ENCODE measurements at places on chromosomes 7 and 10. TPM values are rescaled to one million over a fixed set of nuclear protein-coding genes. Genes with fewer than 3 reads are reported as not detected.
A peak's percentile ranks its signal among the peaks of the same experiment; 100 is the strongest.

- DNase-seq = peak; percentile 16
Observed at GRCh38 chr7:116357781-116358670, 141.5 kb upstream of the CAV2 start.

The ODAD2 gene
- total RNA-seq = 3.9 TPM

GRCh38 chr7:117036836-117037235 is 83.5 kb downstream of the ST7 start:
- no peak for DNase-seq

DNA sequence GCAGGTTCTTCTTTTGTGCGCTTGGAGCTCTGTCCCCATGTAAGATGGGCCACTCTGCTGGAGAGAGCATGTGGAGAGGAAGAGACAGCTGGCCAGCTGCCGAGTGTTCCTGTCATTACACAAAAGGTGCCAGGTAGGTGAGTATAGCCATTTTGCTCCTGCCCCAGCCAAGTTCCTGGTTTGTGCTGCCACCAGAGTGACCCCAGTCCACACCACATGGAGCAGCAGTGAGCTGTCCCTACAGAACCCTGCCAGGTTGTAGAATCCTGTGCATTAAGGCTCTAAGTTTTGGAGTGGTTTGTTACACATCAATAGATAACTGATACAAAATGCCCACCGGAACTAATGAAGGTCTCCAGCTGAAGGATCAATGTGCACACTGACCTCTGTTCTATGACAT is 84.6 kb upstream of the GHITM start:
- DNase-seq = no peak

- no peak for DNase-seq
Observed at GRCh38 chr7:120760050-120760449, 97.9 kb downstream of the TSPAN12 start.

GRCh38 chr10:30048768-30049517 is 10.4 kb downstream of the JCAD start:
- no peak for DNase-seq

DNA sequence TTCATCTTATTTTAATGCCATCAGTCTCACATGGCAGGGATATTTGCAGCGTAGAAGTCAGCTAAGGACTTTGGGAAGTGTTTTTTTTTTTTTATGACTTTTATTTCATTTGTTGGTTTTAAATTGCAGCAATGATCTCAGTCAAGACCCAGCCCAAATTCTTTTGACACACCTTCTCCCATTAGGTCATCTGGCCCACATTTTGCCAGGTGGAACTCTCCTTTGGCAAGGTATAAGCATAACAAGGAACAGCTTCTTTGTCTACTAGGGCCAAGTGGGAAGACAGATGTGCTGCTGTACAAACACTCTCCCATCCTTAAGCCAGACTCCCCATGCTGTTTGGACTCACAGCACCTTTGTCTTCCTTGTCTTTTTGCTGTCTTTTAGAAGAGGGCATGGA is 41.8 kb downstream of the PLEKHA8 start:
- DNase-seq = no peak

DNA sequence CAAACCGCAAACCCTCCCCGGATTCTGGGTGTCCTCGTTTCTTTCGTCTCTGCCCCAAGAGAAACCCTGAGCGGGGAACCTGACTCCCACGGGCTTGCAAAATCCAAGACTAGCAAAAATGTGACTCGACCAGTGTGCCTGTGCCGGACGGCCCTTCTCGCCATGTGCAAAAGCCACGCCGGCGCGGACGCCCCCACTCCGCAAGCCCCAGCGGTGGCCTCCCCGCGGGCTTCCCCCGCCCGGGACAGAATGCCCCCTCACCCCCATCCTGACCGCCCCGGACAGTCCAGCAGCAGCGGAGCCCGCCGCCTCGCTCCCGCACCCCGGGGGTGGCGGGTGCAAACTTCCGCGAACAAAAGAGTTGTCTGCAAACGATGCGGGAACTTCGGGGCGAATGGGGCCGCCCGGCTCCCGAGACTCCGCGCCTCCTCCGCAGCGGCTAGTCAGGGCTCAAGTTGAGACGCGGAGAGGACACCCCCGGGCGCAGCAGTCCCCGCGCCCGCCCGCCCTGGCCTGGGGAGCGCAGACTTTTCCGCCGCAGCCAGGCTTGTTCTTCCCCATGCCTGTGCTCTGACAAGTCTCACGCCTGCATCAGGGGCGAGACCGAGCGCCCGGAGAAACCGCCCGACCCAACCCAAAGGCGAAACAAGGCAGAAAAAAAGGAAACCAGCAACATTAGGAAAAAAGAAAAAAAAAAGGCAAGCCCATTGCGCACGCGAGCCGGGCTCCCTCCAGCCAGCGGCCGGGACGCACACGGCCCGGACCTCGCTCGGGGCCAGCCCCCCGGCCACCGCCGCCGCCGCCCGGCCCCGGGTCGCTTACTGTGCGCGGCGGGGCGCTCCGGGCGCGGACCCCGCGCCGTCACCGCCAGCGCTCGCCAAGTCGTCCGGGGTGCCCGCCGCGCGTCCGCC is 732 bp downstream of the FAM53B start:
- peak; percentile 42 for DNase-seq

DNA sequence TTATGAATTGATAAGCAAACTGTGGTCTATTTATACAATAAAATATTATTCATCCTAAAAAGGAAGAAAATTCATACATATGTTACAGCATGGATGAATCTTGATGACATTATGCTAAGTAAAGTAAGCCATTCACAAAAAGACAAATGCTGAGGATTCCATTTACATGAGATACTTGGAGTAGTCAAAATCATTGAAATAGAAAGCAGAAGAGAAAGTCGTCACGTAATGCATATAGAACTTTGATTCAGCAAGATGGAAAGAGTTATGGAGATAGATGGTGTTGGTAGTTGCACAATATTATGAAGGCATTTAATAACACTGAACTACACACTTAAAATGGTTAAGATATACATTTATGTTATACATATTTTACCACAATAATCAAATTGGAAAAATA is 309.7 kb upstream of the KLF6 start:
- no peak for DNase-seq

- DNase-seq = no peak
Observed at GRCh38 chr10:86223256-86223655, 143.3 kb downstream of the GRID1 start.

All from MG63 (cell line).